ENCODE measurements at places on chromosomes 6 and 20. TPM values are rescaled to one million over a fixed set of nuclear protein-coding genes. Genes with fewer than 3 reads are reported as not detected.

GRCh38 chr20:46638134-46638897 is 12.9 kb downstream of the SLC13A3 start:
- peaks cover 100% of the 10 kb centered on the region for H3K4me1 ChIP-seq
- H3K4me3 ChIP-seq, result no peak overlapping the region
- H3K27ac ChIP-seq, result peak overlapping the region; percentile 75
- DNase-seq, result peak; percentile 89
- peaks cover 7% of the 10 kb centered on the region for H3K36me3 ChIP-seq
- no peaks in the 10 kb centered on the region for H3K27me3 ChIP-seq

- DNase-seq, result no peak
- H3K27ac ChIP-seq, result no peak overlapping the region
- no peaks in the 10 kb centered on the region for H3K27me3 ChIP-seq
Measured at GRCh38 chr6:143213859-143214376, 153.2 kb downstream of the AIG1 start.

DACT2 gene
- not detected for total RNA-seq

DNA sequence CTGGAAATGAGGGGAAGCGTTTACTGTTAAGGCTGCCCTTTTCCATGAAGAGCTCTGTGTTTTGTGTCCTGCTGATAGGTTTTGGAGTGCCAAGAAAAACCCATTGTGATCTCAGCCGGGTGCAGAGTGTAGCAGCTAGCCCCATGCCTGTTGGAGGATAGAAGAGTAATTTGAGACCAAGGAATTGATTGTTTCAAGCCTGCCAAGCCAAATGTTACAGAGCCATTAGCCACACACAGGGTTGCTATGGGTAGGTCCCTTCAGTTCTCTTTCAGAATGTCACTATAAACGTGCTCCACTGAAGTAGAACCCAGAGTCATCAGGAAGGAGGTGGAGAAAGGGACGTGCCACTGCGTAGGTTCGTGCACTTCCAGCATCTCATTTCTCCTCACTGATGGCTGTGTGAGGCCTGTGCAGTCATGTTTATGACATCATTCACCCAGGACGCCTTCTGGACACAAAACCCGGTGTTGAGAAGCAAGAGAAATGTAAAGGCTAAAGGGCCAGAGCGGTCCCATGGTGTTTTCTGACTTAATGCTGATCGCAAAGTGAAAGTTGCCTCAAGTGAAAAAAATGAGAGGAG is 6.6 kb downstream of the GMPR start:
- no peaks in the 10 kb centered on the region for H3K4me1 ChIP-seq
- peaks cover 3% of the 10 kb centered on the region for H3K27me3 ChIP-seq
- no peak overlapping the region for H3K4me3 ChIP-seq
- no peak overlapping the region for H3K27ac ChIP-seq
- DNase-seq, result no peak
- no peaks in the 10 kb centered on the region for H3K36me3 ChIP-seq

DNA sequence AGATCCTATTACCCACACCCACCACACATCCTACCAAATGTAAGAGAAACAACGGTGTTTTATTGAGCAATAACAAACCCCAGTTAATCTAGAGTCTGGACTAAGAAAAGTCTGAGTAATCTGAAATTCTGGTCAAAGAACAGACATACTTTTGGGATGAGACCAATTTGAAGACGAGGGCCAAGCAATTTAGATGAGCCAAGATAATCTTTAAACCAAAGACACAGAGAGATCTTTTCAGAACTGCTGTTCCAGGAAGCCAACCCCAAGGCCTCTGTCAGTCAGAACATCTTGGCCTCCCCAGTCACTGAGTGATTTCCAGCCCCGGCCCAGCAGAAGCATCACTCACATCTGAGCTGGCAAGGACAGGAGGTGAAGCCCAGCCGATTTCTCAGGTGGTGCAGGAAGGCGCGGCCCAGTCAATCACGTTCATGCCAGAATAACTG is 118.5 kb upstream of the SYNDIG1 start:
- no peaks in the 10 kb centered on the region for H3K27me3 ChIP-seq
- no peak overlapping the region for H3K4me3 ChIP-seq
- DNase-seq, result no peak
- no peaks in the 10 kb centered on the region for H3K4me1 ChIP-seq
- no peaks in the 10 kb centered on the region for H3K36me3 ChIP-seq

SIRPA gene
- 17.6 TPM for total RNA-seq

DNA sequence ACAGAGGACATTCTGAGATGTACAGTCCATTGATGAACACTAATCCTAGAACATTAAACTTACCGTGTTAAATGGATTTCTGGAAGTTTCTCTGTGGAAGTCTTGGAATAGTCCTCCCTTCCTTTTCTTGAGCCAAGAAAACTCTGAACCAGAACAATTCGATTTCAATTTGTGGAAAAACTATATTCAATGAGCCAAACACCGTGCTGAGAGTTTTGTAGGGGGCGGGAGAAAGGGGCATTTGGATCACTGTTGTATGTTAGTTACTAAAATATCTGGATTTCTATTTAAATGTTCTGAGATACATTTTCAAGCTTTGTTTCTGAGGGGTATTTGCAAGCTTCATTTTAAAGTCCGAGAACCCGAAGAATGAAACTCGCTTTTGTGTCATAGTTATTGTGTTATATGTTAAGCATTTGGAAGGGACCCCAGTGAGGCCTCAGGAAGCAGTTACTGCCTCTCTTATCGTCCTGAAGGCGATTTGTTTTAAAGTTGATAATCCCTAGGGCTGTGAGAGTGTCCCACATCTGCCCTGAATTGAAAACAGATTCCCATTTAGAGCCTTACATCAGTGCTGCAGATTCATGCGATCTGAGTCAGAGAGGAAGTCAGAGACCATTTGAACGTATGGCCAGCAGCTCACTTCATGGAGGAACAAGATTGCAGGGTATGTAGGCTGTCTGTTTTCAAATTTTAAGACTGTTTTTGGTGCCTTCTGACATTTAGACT is 70.8 kb upstream of the SASH1 start:
- no peaks in the 10 kb centered on the region for H3K27me3 ChIP-seq
- H3K4me1 ChIP-seq, result no peaks in the 10 kb centered on the region
- no peak for DNase-seq
- H3K4me3 ChIP-seq, result no peak overlapping the region

DNA sequence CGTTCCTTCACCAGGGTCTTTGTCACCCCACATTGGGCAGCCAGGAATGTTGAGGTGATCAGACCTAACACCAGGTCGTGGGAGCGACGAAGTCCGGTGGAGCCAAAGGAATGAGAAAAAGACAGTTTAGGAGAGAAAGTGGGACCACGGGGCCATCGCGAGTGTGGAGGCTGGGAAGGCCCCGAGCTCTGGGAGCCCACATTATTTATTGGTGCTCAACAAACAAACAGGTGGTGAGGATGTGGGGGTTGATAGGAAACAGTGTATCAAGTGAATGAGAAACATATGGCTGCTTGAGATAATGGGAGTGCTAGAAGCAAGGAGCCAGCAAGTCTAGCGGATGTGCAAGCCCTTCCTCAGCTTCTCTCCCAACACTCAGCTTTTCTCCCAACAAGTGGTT is 287.1 kb upstream of the SGK1 start:
- no peaks in the 10 kb centered on the region for H3K36me3 ChIP-seq
- no peak overlapping the region for H3K27ac ChIP-seq
- no peak for DNase-seq
- H3K4me3 ChIP-seq, result no peak overlapping the region

RPS18 gene
- 3,896 TPM for total RNA-seq

- no peak overlapping the region for H3K27ac ChIP-seq
- H3K36me3 ChIP-seq, result no peaks in the 10 kb centered on the region
- H3K4me3 ChIP-seq, result no peak overlapping the region
Measured at GRCh38 chr20:4569865-4570264, 151.8 kb upstream of the PRND start.

DNA sequence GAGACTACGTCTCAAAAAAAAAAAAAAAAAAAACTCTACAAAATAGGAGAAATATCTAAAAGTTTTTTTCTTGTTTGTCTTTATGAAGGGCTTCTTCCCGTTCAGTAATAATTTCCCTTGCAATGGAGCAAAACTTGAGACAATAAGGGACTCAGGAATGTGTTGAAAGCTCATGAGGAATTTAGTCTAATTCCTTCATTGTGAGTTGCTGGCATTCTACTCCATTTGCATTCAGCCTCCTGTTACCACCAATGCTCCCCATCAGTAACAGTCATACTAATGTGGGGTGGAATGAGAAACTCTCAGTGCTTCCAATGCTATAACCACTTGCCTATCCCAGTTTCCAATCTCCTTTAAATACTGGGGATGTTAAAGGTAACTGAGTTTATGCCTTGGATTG is 576.7 kb upstream of the AGPAT4 start:
- DNase-seq, result no peak
- no peaks in the 10 kb centered on the region for H3K27me3 ChIP-seq
- no peaks in the 10 kb centered on the region for H3K36me3 ChIP-seq

DNA sequence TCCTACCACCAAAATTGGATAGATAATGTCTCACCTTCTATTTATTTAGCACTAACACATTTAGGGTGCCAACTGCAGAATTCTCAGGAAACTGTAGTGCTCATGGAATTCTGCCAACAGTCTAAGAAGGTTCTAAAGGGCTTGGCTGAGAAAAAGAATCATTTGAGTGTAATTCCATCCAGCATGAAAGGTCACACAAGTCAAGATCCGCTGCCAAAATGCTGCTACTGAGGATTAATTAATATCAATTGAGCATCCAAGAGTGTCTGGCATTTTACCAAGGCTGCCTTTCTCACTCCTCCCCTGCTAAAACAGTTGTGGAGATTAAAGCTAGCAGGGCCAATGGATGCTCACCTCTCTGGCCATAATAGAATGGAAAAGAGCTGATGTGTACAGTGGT is 112.7 kb downstream of the FHL5 start:
- no peak overlapping the region for H3K27ac ChIP-seq
- H3K4me1 ChIP-seq, result no peaks in the 10 kb centered on the region
- H3K36me3 ChIP-seq, result no peaks in the 10 kb centered on the region
- H3K27me3 ChIP-seq, result no peaks in the 10 kb centered on the region
- no peak overlapping the region for H3K4me3 ChIP-seq
- no peak for DNase-seq

- H3K4me3 ChIP-seq, result no peak overlapping the region
- H3K4me1 ChIP-seq, result no peaks in the 10 kb centered on the region
- H3K27ac ChIP-seq, result no peak overlapping the region
- no peak for DNase-seq
Measured at GRCh38 chr6:150813319-150813992, 52.0 kb upstream of the MTHFD1L start.

BMP7 gene
- not detected for total RNA-seq

GHRH gene
- total RNA-seq, result not detected

GRCh38 chr20:46022411-46023147 is 6.4 kb upstream of the SLC12A5 start:
- DNase-seq, result peak; percentile 52
- H3K4me1 ChIP-seq, result peaks cover 35% of the 10 kb centered on the region
- H3K36me3 ChIP-seq, result no peaks in the 10 kb centered on the region
- peak overlapping the region; percentile 88 for H3K4me3 ChIP-seq

GRCh38 chr20:32132911-32133549 is 23.5 kb downstream of the TM9SF4 start:
- H3K4me1 ChIP-seq, result peaks cover 8% of the 10 kb centered on the region
- H3K36me3 ChIP-seq, result peaks cover 55% of the 10 kb centered on the region
- H3K27ac ChIP-seq, result no peak overlapping the region
- no peak overlapping the region for H3K4me3 ChIP-seq

DNA sequence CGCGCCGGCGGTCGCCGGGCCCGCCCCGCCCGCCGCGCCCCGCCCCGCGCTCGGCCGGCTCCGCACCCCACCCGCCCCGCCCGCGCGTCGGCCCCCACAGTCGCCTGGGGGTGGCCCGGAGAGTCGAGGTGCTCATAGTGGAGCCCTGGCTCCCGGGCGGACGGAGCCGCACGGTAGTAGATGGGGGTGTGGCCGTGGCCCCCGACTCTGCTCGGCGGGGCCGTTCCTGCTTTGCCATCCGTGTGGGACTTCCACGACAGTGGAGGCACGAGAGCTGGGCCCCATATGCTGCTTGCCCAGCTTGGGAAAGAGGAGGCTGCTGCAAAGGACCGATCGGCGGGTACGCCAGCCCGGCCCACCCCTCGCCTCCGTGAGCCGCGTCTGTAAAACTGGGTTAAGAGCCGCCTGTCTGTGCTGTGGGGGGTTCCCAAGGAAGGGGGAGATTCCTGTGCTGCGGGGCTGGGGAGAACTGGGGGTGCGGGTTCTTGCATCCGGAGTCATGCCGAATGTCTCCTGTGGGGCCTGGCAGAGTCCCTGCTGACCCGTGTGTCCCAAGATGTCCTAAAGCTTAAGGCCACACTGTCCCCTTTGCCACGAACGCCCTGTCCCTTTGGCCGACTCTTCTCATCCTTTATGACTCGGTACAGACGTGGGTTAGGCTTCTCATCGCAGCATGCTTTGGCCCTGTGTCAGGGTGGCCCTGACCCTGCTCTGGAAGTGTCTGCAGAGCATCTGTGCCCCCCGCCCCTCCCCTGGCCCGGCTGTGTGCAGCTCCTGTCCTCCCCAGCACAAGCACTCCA is at the start of gene OPRL1:
TSS of gene OPRL1 (plus strand) at position 70 of the 800 bp plus-strand sequence. CDS start 12,639 bp downstream, outside the sequence.
- peak within 1 kb of the TSS; percentile 89 for H3K4me3 ChIP-seq
- H3K27ac ChIP-seq, result peak within 1 kb of the TSS; percentile 35
- H3K27me3 ChIP-seq, result peaks cover 22% of the 10 kb centered on the region
- no peaks in the 10 kb centered on the region for H3K36me3 ChIP-seq
- DNase-seq, result no peak
- peaks cover 63% of the 10 kb centered on the region for H3K4me1 ChIP-seq

MAS1 gene
- not detected for total RNA-seq

DNA sequence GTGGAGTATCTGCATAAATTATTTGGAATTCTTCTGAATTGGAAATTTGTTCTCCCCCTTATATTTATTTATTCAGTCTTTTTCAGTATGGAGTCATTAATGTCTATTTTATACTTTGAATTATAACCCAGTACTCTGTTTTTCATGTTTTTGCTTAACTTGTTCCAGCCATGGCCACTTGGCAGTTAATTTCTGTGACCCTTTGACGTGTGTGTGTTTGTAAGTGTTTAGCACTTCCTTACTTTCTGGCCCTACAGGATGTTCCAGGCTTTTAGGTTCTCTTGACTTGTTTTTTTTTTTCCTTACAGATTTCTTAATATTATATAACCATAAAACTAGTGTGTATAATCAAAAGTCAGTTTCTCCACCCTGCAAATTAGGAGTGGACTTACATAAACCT is 24.1 kb downstream of the ENPP1 start:
- H3K36me3 ChIP-seq, result peaks cover 15% of the 10 kb centered on the region
- H3K27ac ChIP-seq, result no peak overlapping the region
- DNase-seq, result no peak
- H3K4me1 ChIP-seq, result peaks cover 54% of the 10 kb centered on the region

FOXP4 gene
- total RNA-seq, result 11.0 TPM

DNA sequence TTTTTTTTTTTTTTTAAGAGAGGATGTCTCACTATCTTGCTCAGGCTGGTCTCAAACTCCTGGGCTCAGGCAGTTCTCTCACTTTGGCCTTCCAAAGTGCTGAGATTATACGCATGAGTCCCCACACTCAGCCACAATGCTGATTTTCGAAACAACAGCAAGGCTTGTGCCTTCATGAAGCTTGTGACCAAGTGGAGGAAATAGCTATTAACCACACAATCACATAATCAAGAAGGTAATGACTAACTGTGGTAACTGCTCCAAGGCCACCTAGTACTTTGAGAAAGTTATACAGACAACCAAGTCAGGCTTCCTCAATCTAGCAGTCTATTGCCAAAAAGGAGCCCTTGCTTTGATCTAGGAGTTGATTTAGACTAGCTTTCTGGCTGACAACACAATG is 46.3 kb downstream of the SOD2 start:
- H3K27me3 ChIP-seq, result 0 out of 2 replicates have a peak, but pooled peaks cover 2% of the 10 kb centered on the region
- H3K4me1 ChIP-seq, result no peaks in the 10 kb centered on the region
- no peak overlapping the region for H3K27ac ChIP-seq
